ENCODE measurements at places on chromosomes 7 and 10.

GRCh38 chr7:80151274-80151665 is 16.6 kb downstream of the GNAI1 start:
- DNase-seq = peak; percentile 71

DNA sequence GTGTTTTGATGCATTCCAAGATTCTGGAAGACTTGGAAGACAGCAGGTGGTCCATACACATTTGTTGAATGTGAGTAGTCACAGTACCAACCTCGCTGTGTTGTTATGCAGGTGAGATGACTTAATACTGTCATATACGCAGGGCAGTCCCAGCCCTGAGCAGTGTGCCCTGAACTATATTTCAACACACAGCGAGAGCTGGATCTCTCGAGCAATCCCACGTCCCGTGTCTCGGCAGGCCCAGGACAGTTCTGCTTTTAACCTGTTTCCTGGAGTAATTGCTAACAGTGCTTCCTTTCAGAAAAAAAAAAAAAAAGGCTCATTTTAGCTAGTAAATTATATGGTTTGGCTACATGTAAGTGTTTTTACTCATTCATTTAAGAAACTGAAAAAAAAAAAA is 179.7 kb downstream of the PRKCQ start:
- no peak for DNase-seq

GRCh38 chr10:106500925-106501525 is 663.5 kb downstream of the SORCS1 start:
- DNase-seq = no peak

- DNase-seq = no peak
Measured at GRCh38 chr10:79224992-79225391, 122.3 kb upstream of the PPIF start.

DNA sequence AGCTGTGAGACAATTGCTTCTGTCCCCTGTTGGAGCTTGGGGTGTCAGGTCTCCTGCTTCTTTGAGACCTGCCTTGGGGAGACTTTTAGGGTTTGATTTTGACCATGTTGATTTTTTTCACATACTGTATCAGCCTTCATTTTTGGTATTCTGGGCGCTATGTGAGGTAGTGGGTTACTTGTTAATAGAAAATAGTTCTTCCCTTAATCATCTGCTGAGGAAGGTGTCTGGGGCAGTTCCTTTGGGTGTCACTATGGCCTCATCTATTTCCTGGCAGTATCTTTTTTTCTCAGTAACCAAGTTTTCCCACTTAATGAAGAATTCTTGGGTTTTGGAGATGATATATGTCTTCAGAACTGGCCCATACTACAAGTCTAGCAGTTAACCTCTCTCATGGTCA is 4.6 kb upstream of the NOLC1 start:
- no peak for DNase-seq

DNA sequence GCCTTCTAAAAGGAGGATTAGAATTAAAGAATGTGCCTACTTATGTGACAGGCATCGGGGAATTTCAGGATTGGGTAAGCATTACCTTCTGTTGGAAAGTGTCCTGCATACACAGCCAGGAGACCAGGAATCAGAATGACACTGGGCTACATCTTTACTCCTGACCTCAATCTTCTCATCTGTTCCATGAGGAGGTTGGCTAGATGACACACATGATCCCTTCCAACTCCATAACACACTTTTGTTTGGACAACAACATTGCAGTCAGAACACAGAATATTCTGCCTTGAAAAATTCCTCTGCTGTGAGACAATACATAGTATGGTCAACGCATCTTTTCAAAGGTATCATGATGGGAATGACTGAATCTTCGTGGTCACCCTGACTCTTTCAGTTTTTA is 1281.2 kb upstream of the SORCS1 start:
- DNase-seq = no peak

DNA sequence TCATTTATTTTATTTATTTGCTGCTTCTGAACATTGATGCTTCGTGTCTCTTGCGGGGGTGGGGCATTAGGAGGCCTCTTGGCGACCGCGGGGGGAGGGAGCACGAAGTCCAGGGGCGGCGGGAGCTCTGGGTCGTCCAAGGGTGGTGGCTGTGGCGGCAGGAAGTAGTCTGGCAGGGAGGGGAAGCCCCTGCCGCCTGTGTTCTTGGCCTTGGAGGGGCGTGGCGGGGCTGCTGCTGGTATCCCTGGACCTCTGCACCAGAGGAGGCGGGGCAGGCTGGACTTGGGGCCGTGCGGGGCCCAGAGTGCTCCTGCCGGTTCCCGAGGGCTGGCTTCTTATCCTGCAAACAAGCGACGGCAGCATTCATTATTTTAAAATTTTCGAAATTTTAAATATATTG is 70.5 kb upstream of the ABI1 start:
- DNase-seq = no peak

- no peak for DNase-seq
Measured at GRCh38 chr7:26614503-26614902, 249.9 kb downstream of the SKAP2 start.

DNA sequence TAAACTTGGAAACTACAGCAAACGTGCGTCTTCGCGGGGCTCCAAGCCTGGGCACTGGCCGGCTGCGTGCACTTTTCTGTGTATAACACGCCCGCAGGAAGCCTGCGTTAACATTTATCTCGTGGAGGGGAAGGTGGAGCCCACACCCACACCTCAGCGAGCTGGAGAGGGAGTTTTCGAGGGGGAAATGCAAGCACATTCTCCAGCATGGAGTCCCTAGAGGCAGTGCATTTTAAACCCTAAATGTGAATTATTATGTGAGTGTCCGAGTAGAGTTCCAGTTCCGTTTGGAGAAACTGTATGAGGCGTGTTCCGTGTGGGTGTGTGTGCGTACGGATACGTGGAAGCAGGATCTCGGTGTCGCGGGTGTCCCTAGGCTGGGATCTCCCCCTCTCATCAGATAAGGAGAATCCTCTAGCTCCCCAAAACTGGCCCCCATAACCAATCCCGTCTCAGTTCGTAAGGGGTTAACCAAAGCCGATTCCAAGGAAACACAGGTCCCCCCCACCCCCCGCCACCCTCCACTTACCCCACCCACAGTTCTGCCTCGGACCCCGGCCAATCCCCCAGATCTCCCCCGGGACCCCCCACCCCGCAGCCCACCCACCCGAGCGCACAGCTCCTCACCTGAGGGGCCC is 403 bp downstream of the CDK6 start:
- DNase-seq = no peak

DNA sequence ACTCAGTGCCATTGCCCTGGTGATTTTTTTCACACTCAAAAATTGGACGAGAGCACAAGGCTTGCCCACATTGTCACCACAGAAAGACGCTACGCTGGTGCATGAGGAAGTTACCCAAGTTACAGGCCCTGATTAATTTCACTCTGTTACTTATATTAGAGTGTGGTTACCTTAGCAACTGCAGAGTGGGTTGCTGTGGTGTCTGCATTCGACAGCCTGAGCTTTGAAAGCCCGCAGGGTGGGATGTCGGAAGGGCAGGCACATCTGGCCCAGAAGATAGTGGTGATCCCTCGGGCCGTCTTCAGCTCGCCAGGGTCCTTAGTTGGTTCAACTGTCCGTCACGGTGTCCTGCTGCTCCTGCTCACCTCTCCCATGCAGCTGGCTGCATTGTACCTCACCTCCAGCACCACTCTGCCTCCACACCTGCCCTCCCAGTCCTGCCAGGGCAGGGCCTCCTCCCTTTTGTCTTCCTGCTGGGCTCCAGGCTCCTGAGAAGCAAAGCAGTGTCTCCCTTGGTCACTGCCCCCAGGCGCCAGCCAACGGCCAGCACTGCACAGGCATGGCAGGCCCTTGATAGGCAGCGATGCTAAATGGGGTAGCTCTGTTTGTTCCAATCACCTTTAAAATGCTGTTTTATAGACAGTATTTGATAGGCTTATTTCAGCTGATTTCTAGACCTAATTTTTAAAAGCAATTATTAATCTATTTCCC is 167.2 kb downstream of the EBF3 start:
- no peak for DNase-seq

DNA sequence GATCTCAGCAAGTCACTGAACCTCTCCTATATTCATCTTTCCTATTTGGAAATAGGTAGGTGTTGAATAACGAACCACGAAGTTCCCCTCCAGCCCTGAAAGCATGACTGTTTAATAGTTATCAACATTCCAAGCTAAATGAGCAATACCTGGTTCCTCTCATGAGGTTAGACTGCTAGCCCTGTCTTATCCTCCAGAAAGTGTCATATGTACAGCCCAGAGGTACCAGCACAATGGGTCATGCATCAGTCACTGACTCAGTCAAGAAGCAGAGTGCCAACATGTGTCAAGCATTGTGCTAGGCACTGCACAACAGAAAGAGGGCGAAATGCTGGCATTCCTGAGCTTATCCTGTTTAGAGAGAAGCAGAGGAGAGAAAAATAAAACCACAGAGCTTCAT is 70.0 kb downstream of the AMPH start:
- DNase-seq = peak; percentile 11

- peak; percentile 37 for DNase-seq
Measured at GRCh38 chr10:87660484-87661133, 931 bp downstream of the PAPSS2 start.

- DNase-seq = no peak
Measured at GRCh38 chr10:101529725-101530553, 58.1 kb downstream of the POLL start.

DNA sequence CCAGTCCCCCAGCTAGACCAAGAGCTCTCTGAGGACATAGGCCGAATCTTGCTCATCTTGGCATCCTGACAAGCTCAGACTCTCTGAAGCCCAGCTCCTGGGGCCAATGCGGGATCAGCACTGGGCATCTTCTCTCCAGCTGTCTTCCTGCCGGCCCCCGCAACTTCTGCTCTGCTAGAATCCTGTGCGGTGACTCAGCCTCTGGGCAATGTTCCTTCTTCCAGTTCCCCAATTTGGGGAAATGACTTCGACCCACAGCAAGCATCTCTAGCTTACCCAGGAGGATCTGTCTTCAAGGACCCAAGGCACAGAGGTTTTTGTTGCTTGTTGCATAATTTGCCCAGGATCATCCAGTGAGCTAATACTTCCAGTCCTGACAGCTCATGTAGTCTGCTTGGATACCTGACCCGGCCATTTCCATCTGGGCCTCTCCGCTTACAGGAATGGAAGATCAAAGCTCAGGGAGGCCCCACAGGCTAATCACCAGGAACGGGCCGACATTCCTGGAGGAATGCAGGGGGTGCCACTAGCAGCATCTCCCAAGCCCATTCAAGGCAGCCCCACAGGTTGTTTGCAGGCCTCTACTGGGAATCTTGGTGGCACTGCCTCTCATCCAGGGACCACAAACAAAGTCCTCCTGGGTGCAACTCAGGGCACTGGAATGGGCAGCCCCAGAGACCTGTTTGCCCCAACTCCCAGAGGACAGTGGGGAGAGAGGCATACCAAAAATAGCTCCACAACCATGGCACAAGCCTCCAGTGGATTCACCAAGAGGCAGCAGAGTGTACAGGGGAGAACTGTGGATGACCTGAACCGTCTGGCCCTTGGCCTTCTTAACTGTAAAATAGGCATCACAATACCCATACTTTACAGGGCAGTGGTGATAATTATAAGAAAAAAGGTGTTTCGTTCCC is 151.9 kb downstream of the NEURL1 start:
- peak; percentile 96 for DNase-seq

GRCh38 chr7:28858206-28858605 is 99.9 kb downstream of the TRIL start:
- peak; percentile 40 for DNase-seq

DNA sequence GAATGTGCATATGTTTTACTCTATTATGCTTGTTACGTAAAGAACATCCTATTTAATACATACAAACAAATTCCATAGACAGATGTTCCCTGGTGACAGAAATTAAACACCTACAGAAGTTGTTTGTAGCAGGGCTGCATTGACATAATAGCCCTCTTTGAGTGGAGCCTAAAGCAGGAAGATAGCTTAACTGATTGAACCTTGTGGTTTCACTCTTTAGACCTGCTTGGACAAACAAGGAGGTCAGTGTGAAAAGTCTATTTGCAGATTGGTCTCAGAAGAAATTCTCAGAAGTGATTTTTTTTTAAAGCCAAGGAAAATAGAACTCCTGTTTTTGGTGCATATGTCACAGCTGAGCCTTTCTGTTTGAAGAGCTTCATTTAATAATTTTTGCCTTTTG is 121.3 kb downstream of the PPP1R9A start:
- no peak for DNase-seq

DNA sequence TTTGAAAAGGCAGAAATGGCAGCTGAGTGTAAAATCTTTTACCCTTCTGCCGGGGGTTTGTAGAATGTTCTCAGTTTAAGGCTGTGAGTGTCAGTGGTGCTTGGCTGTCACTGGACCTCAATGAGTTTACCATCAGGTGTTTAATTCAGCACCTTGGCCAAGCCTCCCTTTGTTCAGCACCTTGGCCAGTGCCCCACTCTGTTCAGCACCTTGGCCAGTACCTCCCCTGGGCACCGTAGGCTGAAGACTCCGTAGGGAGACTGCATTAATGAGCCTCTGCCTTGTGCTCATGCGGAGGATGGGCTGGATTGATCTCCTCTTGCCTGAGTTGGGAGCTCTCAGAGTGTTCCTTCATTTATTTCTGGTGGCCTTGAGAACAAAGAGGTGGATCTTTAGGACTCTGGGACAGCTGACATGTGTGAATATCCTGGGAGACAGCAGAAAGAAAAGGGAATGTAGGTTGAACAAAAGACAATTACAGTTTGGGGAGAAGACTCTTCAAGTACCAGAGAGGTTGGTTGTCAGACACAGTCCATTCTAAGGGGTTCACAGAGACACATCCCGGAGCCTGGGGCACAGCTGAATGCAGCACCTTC is 1.6 kb downstream of the FAM24A start:
- DNase-seq = peak; percentile 12

- DNase-seq = peak; percentile 6
Measured at GRCh38 chr10:92239600-92240288, 51.1 kb downstream of the CPEB3 start.

GRCh38 chr7:92840316-92840715 is 3.9 kb upstream of the CDK6 start:
- no peak for DNase-seq

GRCh38 chr10:62237966-62238365 is 30.7 kb downstream of the RTKN2 start:
- DNase-seq = no peak

GRCh38 chr7:158396982-158397862 is 190.4 kb downstream of the PTPRN2 start:
- no peak for DNase-seq

- DNase-seq = no peak
Measured at GRCh38 chr10:70512149-70512639, 33.6 kb downstream of the PALD1 start.

- DNase-seq = no peak
Measured at GRCh38 chr7:155282671-155283070, 15.0 kb upstream of the INSIG1 start.

DNA sequence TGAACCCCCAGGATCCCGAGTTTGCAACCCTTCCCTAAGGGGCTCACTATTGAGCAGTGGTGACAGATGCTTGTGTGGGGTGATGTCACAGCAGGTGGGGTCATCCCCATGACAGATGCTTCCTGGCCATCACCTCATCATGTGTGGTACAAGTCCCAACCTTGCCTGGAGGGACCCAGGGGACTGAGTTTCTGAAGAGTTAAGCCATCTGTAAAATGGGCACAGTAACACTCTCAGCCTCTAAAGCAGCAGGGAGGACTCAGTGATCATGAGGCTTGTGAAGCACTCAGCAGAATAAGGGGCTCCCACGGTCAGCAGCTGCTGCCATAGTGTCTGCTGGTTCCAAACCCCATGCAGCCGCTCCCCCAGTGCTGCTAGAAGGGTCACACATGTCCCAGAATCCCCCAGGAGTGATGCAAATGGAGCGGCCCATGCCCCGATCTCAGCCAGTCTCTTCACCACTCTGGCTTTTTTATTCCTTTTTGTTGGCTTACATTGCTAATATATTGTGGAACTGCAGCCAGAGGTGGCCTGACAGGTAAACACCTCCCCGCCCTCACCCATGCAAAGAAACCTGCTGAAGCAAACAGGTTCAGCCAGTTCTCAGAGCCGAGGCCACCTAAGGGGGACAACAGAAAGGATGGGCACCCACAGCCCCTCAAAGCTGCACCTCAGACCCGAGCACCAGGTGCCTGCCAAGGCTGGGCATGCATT is 102.1 kb upstream of the PDGFA start:
- no peak for DNase-seq
